ENCODE measurements at places on chromosomes 2 and 18.

- no peak for DNase-seq
These were observed 28.5 kb downstream of the GALNT1 start for GRCh38 chr18:35610089-35610488.

DNA sequence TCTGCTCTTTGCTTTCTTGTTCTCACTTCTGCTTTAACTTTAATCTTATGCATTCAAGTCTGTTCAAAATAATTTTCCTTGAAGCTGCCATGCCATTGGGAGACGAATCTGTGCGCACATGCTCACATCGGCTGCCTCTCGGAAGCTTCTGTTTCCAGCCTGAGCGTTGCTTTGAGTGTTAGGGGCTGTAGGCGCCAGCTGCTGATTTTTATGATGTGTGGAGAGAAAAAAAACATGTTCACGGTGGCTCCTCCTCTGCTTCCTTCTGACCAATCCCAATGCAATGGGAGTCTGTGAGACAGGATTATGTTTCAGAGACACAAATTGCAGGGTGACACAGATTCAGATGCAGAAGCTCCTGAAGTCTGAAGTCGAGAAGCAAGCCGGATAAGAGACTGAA lies at the start of gene MC4R:
TSS of gene MC4R (minus strand) at position 180 of the 400 bp plus-strand sequence. CDS start 426 bp downstream, outside the sequence.
- DNase-seq: no peak

GRCh38 chr18:3889121-3889520 lies 439.1 kb downstream of the TGIF1 start:
- no peak for DNase-seq

DNA sequence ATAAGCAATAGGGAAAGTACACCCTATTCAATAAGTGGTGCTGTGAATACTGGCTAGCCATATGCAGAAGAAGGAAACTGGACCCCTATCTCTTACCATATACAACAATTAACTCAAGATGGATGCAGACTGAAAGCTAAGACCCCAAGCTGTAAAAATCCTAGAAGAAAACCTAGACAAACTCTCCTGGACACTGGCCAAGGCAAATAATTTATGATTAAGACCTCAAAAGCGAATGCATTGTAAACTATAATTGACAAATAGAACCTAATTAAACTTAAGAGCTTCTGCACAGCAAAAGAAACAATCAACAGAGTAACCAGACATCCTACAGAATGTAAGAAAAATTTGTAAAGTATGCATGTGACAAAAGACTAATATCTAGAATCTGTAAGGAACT lies 41.1 kb upstream of the ASXL3 start:
- no peak for DNase-seq

GRCh38 chr2:100809506-100809905 lies 10.4 kb upstream of the NPAS2 start:
- no peak for DNase-seq

- DNase-seq: no peak
These were observed 369.8 kb upstream of the CDH7 start for GRCh38 chr18:65380986-65381385.

GRCh38 chr2:62076980-62077638 lies 118.8 kb upstream of the B3GNT2 start:
- DNase-seq: no peak

DNA sequence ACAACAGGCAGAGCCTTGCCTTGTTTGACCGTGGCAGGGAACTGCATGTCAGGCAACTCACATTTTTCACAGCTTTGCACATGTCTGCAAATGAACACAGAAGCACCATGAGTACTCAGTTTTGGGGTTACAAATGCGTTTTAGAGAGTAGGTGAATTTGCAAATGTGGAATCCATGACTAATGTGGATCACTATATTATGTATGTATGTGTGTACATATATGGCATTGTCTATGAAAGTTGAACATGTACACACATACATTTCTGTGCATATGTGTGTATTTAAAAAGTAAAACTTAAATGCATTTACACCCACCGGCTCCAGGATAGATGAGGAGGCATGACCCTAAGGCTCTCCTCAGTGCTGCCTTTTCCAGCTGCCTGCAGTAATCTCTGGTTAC lies 65.1 kb downstream of the SOWAHC start:
- DNase-seq: no peak

DNA sequence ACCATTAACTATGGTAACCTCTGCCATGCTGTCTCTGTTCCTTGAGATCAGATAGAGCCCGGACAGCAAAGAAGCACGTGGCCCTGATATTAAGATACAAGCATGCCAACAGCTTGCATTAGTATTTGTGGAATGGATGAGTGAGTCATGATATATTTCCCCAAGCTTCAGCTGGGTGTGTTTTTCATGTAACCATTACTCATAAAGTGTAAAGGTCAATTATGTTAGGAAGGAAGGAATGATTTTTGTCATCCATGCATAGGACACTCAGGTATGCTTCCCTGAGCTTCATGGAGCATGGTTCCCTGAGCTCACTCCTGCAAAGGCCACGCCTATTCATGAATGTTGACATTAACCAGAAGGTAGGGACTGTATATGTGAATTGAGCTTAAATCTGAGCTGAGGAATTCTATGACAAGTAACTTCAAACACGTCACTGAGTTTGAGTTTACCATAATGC lies 74.6 kb downstream of the ARL4C start:
- DNase-seq: no peak

- no peak for DNase-seq
These were observed 320.1 kb downstream of the CDH2 start for GRCh38 chr18:27856820-27857219.

DNA sequence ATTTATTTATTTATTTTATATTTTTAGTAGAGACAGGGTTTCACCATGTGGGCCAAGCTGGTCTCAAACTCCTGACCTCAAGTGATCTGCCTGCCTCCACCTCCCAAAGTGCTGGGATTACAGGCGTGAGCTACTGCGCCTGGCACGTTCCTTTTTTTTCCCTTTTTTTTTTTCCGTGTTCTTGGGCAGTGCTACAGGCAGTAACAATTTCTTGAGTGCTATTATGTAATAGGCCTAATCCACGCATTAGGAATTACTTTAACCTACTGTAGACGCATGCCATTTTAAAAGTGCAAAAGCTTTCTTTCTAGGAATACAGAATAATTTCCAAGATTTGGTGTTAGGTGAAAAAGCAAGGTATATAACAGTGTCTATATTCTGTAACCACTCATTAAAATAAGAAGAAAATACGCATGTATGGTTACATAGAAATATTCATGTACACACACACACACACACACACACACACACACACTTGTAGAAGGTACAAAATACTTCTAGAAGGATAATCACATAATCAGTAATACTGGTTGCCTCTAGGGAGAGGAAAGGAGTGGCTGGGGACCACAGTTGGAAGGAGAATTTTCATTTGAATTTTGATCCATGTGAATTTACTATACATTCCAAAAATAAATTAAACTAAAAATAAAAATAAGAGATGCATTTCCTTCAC lies 92.3 kb downstream of the METTL8 start:
- no peak for DNase-seq

DNA sequence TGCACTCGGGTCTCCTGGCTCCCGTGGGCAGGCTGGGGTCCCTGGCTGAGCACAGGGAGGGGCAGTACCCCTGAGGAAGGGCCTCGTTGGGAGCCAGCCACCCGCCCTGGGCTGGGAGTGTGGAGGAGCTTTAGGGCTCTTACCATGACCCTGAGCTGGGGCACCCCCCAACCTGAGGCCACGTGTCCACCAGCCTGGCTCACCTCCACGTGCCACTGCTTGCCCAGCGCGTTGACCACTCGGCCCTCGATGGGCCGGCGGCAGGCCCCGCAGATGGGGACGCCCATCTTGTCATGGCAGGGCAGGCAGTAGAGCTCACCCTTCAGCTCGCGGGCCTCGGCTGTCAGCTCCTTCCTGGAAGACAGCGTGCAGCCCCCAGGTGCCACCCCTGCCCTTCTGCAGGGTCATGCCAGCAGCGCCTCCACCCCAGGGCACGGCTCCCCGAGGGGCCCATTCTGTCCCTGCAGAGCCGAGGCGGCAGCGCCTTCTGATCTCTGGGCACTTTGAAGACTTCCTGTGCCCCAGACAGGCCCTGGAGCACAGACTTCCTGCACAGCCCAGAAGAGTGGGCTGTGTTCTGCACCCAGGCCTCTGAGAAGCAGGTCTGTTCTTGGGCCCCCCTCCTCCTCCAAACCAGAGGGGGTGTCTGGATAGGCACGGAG lies 4.0 kb upstream of the GPR17 start:
- no peak for DNase-seq

DNA sequence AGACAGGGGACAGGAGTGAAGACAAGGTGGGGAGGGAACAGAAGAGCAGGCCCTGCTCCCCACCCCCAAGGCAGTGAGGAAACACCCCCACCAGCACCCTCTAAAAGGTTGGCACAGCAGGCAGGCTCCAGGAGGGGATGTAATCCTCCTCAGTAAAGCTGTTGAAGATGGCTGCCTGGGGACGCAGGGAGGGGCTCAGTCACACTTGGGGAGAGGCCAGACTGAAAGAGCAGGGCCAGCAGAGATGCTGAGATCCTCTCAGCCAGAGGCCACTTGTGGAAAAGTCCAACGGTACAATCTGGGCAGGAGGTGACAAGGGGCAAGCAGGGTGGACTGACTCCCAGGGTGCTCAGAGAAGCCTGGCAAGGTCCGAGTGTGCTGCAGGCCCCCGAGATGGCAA lies 154.8 kb upstream of the ID2 start:
- DNase-seq: no peak

DNA sequence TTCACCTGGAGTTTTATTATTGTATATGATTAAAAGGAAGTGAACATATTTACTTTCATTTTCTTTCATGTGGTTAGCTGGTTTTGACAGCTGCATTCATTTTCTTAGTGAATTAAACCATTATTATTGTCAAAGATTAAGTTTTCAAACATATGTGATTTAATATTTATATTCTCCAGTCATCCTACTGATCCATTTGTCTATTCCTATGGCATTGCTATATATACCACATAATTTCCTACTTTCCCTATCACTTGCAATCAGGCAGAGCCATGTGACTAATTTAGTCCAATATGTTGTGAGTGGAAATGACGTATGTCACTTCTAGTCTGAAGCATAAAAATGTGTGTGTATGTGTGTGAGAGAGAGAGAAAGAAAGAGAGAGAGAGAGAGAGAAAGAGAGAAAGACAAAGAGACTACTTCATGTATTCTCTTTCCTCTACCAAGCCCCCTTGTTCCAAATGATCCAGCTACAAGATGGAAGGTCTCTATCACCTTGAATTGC lies 12.0 kb upstream of the TACR1 start:
- no peak for DNase-seq

- DNase-seq: no peak
These were observed 57.2 kb downstream of the CDC42EP3 start for GRCh38 chr2:37614061-37614738.

DNA sequence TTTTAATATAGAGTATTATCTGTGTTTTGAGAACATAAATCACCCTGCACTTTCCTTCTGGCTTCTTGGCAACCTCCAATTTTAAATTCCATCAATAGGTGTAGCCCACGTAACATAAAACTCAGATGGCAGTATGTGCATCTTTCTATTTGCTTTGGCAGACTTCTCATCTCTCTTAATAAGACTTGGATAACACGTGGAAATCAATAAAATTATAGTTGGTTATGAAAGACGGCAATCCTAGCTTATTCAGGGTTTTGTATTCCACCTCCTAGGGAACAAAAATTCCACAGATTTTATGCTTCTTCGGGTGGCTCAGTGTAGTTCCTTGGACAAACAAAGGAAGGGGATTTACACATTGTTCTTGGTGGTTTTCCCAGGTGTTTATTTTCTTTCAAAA lies 299.3 kb downstream of the RND3 start:
- DNase-seq: no peak

- DNase-seq: no peak
These were observed 22.3 kb downstream of the SP5 start for GRCh38 chr2:170737406-170737805.

GRCh38 chr2:24828238-24828996 lies 35.2 kb downstream of the CENPO start:
- no peak for DNase-seq

DNA sequence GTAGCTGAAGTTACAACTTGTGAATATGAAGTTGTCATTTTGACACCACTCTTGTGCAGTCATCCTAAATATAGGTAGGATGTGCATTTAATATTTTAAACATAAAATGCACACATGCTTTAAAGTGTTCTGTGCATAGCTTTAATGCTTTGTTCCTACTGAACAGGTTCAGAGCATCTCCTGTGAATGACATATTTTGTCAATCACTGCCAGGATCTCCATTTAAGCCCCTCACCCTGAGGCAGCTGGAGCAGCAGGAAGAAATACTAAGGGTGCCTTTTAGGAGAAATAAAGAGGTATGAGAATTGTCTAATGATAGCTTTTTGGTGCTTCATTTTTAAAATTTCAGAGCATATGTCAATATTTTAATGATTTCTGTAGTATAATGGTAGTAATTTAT lies 14.7 kb downstream of the ERLEC1 start:
- no peak for DNase-seq

DNA sequence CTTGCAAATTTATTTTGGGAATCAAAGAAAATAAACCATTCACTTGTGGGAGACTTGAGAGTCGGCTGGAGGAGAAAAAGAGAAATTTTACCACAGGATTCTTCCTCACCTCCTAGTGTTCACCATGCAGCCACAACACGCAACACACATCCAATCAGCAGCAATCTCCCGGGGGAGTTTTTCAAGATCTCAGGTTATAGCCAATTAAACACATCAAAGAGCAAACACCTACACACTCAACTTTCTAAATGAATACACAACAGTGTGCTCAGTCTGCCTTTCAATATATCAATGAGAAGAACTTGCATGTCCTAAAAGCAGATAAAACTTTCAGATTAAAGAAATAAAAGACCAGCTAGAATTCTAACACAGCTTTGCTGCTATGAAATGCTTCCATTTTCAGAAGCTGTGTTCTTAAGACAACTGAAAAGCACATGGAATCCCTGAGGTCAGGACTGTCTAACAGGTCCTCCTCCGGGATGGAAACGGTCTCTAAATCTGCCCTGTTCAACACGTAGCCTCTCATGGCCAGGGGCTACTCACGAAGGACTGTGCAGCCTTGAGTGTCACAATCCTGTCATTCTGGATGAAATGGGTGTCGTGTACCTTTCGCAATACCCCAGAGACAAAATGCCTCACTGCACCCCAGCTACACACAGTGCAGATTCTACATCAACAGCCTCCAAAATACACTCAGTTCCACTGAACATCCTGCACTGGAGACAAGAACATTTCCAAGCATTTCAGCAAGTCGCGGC lies 84.2 kb downstream of the ZNF516 start:
- DNase-seq: no peak

- no peak for DNase-seq
These were observed 7.0 kb downstream of the ASIC4 start for GRCh38 chr2:219521066-219521880.

DNA sequence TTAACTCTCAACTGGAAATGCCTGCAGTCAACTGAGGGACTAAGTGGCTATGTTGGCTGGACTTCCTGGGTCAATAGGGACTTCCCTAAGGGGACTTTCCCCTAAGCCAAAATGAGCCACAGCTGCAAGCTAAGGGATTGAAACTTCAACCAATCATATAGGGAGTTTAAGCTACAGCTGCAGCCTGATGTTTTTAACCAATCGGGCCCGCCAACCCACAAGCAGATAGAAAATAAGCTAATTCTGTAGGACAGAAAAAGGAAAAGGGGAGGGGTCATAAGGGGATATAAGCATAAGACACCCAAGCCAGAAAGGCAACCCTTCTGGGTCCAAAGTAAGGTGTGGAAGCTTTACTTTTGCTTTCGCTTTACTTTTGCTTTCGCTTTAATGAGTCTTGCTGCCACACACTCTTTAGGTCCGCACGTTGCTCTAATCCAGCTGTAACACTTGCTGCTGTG lies 927.5 kb downstream of the ERBB4 start:
- no peak for DNase-seq

- DNase-seq: no peak
These were observed 1.6 kb downstream of the CASP8 start for GRCh38 chr2:201261906-201262305.

GRCh38 chr2:152565884-152566727 lies 151.2 kb downstream of the PRPF40A start:
- DNase-seq: no peak

- no peak for DNase-seq
These were observed at the start of gene FAM237A for GRCh38 chr2:206642075-206643025. Gene FAM237A (plus strand): TSS chr2:206642487. CDS start chr2:206644237, 1,750 bp downstream.

Data from stimulated activated effector memory CD8-positive, alpha-beta T cell treated with anti-CD3 and anti-CD28 coated beads, Interleukin-12 subunit alpha, Interleukin-12 subunit beta, amount 100 ng/mL, for 72 hours (primary cell).